ENCODE measurements at places on chromosomes 6 and 20.

DNA sequence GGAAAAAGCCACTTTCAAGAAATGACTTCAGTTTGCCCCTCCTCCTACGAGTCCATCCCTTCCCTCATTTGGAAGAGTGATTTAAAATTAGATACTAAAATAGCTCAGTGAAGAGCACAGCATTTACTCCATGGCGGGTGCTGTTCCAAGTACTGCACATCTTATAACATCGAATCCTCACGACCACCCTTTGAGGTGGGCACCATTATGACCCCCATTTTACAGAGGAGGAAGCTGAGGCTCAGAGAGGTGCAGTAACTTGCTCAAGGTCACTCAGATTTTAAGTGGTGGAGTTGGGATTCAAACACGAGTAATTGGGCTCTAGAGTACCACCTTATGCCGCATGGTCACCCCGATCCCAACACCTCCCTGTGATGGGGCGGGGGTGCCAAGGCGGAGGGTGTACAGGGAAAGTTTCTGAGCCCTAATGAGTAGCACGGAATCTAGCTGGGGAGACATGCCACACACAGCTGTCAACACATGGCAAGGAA lies 25.5 kb downstream of the TTBK1 start:
- DNase-seq, result no peak

DNA sequence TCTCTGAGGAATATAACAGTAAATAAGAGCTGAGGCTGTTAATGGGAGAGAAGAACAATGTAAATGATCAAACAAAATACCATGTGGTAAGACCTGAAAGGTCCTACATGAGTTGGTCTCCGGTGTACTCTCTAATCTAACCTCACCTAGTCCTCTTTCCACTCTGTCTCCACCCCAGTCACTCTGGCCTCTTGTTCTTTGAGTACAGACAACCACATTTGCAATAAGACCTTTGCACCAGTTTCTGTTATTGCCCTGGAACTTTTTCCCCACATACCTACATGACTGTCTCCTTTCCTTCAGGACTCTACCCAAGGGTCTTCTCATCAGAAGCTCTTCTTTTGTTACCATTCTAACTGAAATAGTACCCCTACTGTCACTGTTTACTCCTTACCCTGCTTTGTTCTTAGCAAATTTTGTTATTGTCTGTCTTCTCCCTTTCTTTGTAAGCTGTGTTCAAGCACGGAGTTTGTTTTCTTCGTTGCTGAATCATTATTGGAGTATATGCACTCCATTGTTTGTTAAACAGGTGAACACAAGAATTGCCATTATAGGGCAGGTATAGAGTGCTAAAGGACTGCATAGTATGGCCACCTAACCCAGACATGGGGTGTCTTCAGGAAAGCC lies 37.3 kb downstream of the MAPK14 start:
- no peak for DNase-seq

GRCh38 chr6:73309535-73309784 lies 44.6 kb downstream of the DPPA5 start:
- DNase-seq, result no peak

- no peak for DNase-seq
Observed at GRCh38 chr20:46827718-46828458, 66.8 kb upstream of the EYA2 start.

DNA sequence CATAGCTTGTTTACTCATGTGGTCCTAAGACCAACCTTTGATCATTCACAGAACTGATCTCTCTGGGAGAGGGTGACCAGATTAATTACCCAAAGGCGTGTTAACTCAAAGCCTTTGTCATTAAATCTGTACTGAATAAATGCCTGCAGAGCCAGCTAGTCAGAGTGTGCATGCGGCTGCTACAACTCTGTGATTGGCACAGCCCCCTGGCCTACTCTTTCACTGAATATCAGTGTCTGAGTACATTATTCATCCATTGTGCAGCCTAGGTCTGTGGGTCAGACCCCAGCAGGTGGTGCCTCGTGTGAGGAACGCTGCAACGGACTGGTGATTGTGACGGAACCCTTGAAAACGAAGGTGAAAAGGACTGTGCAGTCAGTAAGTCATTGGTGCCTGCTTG lies 663.6 kb downstream of the PHF3 start:
- no peak for DNase-seq

GRCh38 chr20:59733351-59733750 lies 129.0 kb downstream of the PHACTR3 start:
- DNase-seq, result no peak

GRCh38 chr6:167965592-167966539 lies 31.6 kb upstream of the KIF25 start:
- no peak for DNase-seq

- no peak for DNase-seq
Observed at GRCh38 chr6:113903666-113904330, 46.7 kb downstream of the MARCKS start.

DNA sequence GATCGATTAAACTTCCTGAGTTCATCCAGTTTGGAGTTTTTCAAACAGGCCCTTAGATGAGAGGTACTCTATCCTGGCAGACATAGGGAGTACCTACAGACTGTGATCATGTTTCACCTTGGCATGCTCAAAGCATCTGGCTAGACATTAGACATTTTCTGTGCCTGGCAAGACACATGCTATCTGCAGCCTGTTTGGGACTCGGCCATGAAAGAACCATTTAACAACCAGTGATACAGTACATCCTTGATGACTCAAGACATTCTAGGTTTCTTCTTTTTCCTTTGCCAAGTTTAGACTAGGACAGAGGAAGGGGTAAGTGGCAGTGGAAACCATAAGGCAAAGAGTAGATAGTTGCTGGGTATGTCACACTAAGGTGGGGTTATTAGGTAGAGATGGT lies 15.4 kb upstream of the PAQR8 start:
- no peak for DNase-seq

DNA sequence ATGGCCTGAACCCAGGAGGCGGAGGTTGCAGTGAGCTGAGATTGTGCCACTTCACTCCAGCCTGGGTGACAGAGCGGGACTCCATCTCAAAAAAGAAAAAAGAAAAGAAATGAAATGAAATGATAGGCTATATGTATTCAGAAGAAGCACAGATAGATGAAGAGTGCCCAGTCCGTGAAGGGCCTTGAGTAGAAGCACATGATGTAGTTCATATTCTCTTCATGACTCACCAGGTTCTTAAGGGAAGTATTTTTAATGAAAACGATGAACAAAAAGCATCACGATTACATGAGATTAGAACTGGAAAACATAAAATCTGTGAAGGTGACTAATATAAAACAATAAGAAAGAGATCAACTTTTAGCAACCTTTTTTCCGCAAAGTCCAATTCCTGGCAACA lies 29.8 kb downstream of the TPD52L1 start:
- no peak for DNase-seq

- no peak for DNase-seq
Observed at GRCh38 chr20:62666736-62667529, 24.6 kb downstream of the SLCO4A1 start.

DNA sequence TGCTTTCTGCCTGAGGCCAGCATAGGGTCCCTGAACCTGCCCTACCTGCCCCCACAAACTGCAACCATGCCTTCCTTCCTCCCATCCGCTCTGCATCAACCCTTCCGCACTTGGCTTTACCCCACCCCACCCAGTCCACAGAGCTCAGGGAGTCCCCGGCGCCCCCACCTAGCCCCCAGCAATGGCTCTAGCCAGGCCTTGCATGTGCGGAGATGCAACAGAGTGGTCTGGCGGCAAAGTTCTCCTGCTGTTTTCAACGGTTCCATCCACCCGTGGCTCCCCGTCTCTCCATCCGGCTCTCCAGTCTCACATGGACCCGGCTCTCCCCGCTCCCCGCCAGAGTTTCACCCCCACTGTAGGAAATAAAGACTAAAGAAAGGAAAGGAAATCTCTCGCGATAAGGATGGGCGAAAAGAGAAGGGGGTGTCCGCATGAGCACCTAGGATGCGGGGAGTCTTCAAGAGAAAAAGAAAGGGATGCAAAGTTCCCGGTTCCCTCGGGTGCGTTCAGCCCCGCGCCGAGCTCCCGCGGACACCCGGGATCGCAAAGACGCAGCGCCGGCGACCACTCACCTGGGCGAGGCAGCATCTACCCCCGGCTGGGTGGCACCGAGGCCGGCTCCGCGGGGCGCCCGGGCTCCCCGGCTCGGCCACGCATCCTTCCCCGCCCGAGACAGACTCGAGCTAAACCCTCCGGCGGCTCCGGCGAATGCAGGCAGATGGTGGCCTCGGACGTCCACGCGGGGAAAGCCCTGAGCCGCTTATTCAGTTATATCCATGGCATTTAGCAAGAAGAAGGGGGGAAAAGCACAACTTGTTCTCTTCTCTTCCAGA lies 579 bp downstream of the LRFN2 start:
- no peak for DNase-seq

DNA sequence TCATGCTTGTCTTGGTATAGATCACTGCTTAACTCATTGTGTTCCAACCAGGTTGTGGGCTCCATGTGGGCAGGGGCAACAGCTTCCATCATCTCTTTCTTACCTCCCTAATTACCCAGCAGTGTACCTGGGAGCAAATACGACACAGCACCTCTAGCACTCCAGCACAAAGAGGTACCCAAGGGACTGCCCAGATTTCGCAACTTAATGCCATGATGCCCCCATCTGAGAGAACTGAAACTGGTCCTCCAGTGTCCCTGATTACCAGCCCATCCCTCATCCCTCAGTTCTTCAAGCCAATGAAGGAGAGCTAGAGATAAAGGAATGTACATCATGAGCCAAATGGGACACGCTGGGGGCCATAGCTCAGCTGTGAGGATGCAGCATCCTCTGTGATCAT lies 41.9 kb upstream of the MDGA1 start:
- no peak for DNase-seq
